ENCODE measurements at places on chromosomes 4 and X.
A peak's percentile ranks its signal among the peaks of the same experiment; 100 is the strongest.

GRCh38 chr4:77021614-77022089 lies 54.1 kb downstream of the CCNI start:
- no peak for DNase-seq

- DNase-seq: no peak
These were observed 55.9 kb downstream of the EIF4E start for GRCh38 chr4:98873059-98873458.

GRCh38 chr4:30728311-30728710 lies 8.1 kb downstream of the PCDH7 start:
- no peak for DNase-seq

DNA sequence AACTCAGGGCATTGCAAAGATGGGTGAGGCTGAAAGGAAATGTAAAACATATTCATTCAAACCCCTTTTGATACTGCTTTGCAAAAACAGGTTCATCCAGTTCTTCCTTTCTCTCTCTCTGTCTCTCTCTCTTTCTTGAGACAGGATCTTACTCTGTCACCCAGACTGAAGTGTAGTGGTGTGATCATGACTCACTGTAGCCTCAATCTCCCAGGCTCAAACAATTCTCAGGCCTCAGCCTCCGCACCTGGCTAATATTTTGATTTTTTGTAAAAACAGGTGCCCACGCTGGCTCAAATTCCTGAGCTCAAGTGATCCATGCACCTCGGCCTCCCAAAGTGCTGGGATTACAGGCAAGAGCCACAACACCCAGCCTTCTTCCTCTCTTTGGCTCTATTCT lies 15.6 kb upstream of the DCHS2 start:
- DNase-seq: no peak

DNA sequence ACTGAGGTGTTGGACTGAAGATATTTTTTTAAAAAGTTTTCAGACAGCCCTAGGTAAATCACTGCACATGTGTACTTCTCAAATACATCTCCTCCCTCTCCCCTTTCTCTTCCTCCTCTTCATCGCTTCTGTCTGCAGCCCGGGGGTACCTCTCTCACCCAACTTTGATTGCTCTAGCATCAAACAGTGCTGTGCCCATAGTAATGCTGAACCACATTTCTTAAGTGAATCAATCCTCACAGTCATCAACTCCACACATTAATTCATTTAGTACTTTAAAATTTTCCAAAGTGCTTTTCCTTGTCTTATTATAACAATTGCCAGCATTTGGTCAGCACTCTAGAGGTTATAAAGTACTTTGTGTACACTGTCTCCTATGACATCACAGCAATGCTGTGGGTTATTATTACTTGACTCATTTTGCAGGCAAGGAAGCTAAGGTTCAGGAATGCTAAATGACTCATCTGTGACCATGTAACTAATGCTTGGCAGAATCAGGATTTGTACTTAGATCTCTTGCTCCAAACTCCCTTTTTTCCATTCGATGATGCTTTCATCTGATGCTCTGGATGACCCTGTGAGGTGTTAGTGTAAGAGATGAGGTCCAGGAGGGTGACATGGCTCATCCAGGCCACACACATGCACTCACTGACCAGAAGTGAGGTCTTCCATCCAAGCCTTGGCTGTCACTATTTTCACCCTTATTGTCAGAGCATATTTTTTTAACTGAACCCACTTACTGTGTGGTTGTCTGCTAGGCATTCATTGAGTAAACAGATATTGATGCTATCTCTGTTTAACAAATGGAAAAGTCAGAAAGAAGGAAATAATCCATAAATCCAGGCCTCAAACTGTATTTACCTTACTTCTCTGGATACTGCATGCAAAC lies 58.8 kb downstream of the RHOH start:
- peak; percentile 45 for DNase-seq

DNA sequence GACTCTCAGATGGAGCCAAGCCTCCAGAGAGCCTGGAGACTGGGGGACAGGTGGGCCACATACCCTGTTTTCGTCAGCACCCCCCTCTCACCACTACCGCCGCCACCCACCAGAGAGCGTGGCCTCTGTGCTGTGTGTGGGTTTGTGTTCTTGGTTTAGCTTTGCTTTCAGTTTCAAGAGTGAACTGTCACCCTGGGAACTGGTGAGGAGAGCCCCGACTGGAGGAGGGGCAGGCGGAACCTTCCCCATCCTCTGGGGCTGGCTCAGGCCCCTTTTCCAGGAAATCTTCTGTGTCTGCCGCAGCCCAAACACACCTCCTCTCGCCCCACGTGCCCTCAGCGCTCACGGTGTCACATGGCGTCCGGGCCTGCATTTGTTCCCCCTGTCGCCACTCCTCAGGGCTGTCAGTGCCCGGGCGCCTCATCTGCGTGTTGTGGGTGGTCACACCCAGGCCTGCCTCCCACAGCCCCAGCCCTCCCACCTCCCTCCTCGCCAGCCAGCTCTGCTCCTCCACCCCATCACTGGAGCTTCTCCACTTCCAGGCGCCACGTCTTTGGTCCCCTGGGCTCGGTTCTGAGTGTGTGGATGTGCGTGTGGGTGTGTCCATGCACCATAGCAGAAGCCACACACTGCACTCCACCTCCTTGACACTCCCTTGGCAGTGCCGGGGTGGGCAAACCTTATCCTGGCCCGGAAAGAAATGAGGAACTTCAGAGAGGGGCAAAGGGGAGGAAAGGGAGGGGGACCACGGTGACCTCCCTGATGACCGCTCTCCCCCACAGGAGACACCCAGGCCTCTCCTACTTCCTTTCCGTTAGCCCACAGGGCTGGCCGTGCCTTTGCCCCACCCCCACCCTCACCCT lies 27.8 kb downstream of the ELF4 start:
- DNase-seq: peak; percentile 90

DNA sequence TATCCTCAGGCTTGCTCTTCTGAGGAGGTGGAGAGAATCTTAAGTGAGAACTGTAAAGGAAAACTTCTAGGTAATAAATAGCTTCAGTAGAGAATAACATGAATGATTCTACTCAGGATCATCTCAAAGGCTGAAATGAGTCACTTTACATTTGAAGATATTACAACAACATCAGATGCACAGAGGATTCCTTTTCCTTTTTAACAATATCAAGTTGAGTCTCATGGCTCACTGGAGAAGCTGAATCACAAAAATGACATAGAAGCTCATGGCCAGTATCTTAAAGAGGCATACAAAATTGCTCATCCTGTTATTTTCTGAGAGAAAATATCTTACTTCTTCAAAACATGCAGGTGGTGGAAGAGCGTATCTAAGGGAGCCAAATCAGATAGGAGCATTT lies 72.5 kb upstream of the EMCN start:
- no peak for DNase-seq

DNA sequence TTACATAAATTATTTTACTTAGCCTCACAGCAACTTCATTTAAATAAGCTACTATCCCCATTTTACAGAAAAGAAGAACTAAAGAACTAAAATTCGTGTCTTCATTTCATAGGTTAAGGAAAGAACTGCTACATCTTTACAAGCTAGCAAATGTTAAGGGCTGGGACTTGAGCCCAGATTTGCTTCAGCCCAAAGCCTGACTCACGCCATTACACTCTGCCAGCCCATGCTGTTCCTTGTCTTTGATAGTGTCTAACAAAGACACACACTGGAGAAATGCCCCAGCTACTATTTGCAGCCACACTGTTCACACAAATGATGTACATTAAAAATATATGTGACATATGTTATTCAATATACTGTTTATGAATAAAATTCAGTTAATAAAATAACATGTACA lies 29.0 kb upstream of the ERVMER34-1 start:
- no peak for DNase-seq

- DNase-seq: no peak
These were observed 30.9 kb downstream of the REELD1 start for GRCh38 chr4:146245246-146245645.
